ENCODE measurements at places on chromosomes 12 and 14.
A peak's percentile ranks its signal among the peaks of the same experiment; 100 is the strongest.

DNA sequence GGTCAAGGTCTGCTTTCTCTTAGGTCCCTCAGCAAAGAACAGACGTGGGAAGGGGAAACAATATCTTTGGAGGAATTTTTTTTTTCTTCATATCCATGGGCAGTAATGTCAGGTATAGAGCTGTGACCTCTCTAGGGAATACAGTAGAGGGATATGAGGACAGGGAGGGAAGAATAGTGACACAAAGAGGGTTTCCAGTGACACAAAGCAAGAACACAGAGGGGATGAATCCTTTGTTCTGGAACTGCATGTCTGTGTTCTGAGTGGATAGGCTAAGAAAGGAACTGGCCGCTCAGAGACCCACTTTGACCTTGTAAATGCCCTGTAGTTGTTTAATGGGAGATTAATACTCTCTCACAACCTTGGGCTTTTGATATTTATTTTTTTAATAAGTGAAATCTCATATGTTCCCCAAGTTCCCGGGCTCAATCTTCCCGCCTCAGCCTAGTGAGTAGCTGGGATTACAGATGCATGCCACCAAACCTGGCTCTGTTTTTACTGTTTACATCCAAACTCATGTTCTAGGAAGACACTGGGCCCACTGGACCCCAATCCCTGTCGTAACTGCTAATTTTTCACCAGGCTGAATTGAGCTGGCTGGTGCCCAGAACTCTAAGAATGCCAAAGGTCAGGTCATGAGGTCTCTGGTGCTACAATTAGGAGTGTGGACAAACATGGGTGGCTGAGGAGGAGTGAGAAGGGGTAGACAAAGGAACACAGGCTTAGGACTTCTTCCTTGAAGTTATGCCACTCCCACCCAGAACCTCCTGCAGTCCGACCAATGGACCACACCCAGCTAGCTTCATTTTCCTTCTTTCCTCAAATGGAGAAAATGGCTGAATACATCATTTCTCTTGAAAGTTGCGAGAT is 9.1 kb upstream of the PLEKHH1 start:
- DNase-seq, result no peak

- DNase-seq, result no peak
Observed at GRCh38 chr12:64232196-64232595, 10.1 kb upstream of the KICS2 start.

GRCh38 chr12:11650286-11651281 is 1.1 kb downstream of the ETV6 start:
- peak; percentile 35 for DNase-seq

DNA sequence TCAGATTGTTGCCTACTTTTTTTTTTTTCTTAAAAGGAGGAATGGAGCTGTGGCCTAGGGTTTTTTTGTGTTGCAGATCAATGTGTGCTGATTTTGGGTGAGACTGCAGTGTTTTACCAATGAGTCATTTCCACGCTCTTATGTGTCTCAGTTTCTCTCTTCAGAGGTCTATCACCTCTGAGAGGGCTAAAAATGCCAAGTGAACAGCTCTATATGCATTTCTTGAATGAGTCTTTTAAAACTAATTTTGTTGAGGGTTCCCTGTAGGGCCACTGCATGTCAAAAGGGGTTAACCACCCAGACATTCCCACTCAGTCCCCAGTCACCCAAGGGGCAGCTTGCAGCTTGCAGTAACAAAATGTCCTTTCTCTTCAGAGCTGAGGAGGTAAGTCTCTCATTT is 24.3 kb upstream of the GLIPR1L2 start:
- no peak for DNase-seq

DNA sequence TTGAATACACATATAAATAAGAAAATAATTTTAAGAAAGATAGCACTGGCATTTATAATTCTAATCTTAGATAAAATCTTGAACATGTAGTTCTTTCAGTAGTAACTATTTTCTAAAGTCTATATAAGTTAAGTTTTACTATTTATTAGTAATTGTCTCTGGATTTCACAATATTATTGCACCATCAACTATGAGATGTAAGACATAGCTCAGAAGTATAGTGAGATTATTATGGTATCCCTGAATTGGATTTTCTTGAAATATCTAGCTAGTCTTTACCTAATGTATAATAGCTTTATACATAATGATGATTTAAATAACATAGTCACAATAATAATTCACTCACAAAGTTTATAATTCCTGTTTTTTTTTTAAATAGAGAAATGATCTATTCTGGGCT is 6.7 kb downstream of the CLEC12A start:
- DNase-seq, result no peak
